ENCODE measurements at places on chromosomes 7 and 10. TPM values are rescaled to one million over a fixed set of nuclear protein-coding genes. Genes with fewer than 3 reads are reported as not detected.

Gene OR2A42
- polyA plus RNA-seq, result 0.53 TPM

Gene FAM25A
- not detected for polyA plus RNA-seq

Gene NPSR1
- polyA plus RNA-seq, result 0.14 TPM

Gene FBXO24
- 2.3 TPM for polyA plus RNA-seq

Gene PPP1R17
- polyA plus RNA-seq, result not detected

DNA sequence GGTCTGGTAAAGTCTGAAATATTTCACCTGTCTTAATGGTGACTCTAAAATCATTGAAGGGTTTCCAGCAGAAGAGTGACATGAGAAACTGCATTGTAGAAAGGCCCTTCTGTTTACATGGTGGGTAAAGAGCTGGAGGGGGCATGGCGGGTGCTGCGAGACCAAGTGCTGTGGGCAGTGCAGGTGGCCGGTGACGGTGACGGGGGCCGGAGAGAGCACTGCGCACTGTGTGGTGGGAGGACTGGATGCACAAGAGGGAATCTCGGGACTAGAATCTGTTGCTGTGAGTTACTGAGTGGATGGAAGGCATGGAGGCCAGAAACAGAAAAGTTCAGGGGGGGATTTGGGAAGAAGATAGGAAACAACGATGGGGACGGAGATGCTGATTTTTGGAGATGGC lies 218.7 kb downstream of the USP6NL start:
- no peak for DNase-seq

DNA sequence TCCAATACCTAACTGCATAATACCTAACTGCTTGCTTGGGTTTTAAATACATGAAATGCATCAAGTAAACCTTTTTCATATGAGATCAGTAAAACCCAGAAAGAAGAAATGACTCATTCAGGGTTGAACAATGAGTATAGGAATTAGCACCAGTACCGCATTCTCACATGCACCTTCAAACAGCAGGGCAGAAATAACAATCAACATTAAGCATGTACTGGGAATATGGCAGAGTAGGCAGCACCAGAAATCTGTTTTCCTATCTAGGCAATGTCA lies 850.3 kb upstream of the SORCS1 start:
- no peak for DNase-seq

- DNase-seq, result no peak
Measured at GRCh38 chr7:65254061-65254460, 119.6 kb upstream of the ZNF92 start.

- no peak for DNase-seq
Measured at GRCh38 chr10:78703593-78703992, 365.2 kb upstream of the ZMIZ1 start.

DNA sequence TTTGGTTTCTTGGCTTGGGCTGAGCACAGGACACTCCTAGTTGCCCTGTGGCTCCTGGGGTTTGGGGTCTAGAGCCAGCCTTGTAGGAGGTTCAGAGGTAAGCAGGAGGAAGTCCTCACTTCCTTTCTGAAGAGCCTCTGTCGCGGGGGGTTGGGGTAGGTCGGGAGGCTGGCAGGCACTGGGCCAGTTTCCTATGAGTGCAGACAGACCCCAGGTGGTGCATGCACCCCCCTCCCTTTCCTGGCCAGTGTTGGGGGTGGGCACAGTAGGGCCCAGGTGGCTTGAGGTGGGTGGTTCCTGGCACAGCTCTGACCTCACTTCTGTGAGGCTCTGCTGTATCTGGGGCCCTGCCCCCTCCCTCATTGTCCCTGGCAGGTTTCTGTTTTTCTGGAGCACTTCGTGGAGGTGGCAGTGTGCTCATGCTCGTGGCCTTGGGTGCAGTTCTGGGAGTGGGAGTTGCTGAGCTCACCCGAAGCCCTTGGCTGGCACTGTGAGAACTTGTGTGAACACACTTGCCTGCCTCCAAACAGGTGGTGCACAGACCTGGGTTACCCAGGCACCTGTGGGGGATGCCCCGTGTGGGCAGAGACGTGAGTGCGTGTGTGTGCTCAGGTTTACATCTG lies 1.8 kb downstream of the PALD1 start:
- no peak for DNase-seq

DNA sequence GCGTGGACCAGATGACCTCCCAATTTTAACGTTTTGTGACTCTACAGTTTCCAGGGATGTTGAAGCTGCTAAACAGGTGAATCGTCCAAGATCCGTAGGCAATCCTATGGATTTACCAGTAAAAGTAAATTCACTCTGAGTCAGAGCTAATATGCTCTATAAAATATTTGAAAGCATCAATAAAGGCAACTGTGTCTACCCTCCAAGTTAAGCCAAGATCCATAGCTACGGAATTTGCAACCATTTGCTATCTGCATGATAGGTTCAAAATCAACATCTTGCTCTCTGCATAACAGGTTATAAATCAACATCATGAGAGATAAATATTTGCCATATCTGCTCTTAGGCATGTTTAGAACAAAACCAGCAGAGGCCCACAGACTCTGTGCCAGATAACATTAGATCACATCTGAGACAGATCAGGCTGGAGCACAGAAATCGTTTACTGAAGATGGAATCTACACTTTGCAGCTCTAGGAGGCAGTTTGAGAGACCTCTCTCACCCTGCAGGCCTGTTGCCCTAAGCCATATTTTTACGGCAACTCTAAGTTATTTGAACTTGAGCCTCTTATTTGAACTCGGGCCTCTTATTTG lies 80.7 kb upstream of the PDCD4 start:
- no peak for DNase-seq

GRCh38 chr7:140316165-140316661 lies 82.1 kb downstream of the SLC37A3 start:
- DNase-seq, result peak; percentile 13

GRCh38 chr7:28854750-28855074 lies 103.4 kb downstream of the TRIL start:
- no peak for DNase-seq

- no peak for DNase-seq
Measured at GRCh38 chr10:105611244-105611798, 970.2 kb downstream of the SORCS3 start.

DNA sequence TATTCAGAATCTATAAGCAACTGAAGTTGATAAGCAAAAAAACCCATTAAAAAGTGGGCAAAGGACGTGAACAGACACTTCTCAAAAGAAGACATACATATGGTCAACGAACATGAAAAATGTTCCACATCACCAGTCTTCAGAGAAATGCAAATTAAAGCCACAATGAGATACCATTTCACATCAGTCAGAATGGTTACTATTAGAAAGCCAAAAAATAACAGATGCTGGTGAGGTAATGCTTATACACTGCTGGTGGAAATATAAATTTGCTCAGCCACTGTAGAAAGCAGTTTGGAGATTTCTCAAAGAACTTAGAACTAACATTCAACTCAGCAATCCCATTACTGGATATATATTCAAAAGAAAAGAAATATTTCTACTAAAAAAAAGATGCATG lies 332.8 kb upstream of the PLXDC2 start:
- no peak for DNase-seq

All from hindlimb muscle (tissue), 1 donor.